Activated T-cell treated with anti-CD3 and anti-CD28 coated beads, Interleukin-2, amount 50 U/mL, for 24 hours (primary cell): ENCODE measurements at places on chromosomes 3 and 15.

DNA sequence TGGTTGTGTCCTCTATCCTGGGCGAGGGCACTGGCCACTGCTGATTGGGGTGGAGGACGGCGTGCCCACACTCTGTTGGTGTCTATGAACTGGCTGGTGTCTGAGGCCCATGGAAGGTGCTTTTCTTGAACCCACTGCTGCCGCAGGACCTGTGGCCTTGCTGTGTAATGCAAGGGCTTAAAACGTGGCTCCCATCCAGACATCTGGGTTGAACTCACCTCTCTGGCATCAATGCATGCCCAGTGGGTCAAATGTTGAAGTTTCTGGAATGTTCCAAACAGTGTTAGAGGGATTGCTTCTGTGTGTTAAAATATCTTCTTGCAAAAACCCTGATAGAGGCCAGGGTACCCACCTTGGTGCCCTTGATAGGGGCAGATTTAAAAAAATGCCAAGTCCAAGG, 42.6 kb downstream of the FAM3D start:
- no peak for DNase-seq
- H3K27me3 ChIP-seq = no peaks in the 10 kb centered on the region
- H3K4me3 ChIP-seq = no peak overlapping the region

GRCh38 chr15:62094388-62094787, 27.6 kb downstream of the C2CD4A start:
- H3K27me3 ChIP-seq = peaks cover 13% of the 10 kb centered on the region
- H3K4me3 ChIP-seq = no peak overlapping the region
- no peak for DNase-seq
- no peaks in the 10 kb centered on the region for H3K4me1 ChIP-seq
- no peaks in the 10 kb centered on the region for H3K36me3 ChIP-seq
- no peak overlapping the region for H3K27ac ChIP-seq

DNA sequence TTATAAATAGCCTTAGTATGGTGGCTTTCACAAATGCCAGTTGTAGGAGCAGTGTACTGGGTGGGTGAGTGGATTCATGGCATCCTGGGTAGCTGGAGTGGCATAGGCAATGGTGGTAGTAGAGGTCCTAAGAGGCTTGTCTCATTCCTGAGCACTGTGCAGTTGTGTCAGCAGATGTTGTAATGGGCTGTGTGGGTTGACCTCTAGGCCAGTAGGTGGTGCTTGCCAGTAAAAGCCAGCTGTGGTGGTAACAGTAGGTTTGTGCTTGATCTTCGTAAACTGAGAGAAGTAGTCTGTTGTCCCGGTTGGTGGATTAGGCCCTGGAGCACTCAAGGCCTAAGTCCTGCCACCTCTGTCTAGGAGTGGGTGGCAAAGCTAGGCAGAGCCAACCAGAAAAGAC, 149.7 kb upstream of the SUCLG2 start:
- no peak overlapping the region for H3K27ac ChIP-seq
- no peaks in the 10 kb centered on the region for H3K4me1 ChIP-seq
- peaks cover 8% of the 10 kb centered on the region for H3K36me3 ChIP-seq
- no peak for DNase-seq

DNA sequence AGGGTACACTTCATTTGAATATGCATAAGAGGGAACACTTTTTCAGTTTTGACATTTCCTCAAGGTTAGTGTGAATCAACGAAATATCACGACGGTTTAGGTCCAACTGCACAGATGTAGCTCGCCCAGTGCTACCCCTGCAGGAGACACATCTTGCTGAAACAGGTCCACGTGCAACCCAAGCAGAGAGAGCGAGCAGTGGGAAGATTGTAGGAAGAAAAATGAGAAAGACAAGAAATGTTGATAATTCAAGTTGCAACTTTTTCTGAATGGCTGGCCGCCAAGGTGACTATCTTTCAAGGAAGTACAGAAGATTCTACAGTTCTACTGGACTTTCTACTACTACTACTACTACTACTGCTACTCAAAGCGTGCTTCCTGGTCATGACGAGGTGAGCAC, 231.7 kb downstream of the PDZRN3 start:
- no peaks in the 10 kb centered on the region for H3K4me1 ChIP-seq
- no peak for DNase-seq
- no peak overlapping the region for H3K27ac ChIP-seq

- peaks cover 58% of the 10 kb centered on the region for H3K27me3 ChIP-seq
- no peaks in the 10 kb centered on the region for H3K36me3 ChIP-seq
- DNase-seq = no peak
- peaks cover 7% of the 10 kb centered on the region for H3K4me1 ChIP-seq
These were observed 1.6 kb downstream of the FAM174B start for GRCh38 chr15:92653836-92654539.
